ENCODE measurements at places on chromosomes 7 and 10.
A peak's percentile ranks its signal among the peaks of the same experiment; 100 is the strongest.

- DNase-seq: no peak
Measured at GRCh38 chr7:123752534-123752933, 3.7 kb upstream of the WASL start.

- DNase-seq: no peak
Measured at GRCh38 chr7:127895814-127896280, 135.4 kb downstream of the LRRC4 start.

GRCh38 chr7:116653646-116654045 is 18.4 kb upstream of the MET start:
- DNase-seq: no peak

DNA sequence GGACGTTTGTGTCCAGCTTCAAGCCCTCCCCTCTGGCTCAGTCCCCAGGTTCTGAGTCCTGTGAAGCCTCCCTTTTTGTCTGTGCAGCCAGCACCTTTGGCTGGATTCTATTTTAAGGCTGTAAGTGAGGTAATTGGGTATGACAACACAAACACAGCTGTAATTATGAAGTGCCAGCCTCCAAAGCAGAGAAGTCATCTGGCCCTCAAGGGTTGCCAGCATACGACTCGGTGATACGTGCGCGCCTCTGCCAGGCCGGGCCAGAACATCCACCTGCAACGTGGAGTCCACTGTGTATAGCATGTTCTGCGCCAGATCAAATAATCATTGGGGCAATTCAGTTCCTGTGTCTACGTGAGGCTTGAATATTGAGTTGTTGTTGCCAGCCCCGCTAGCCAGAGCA is 6.7 kb upstream of the FAM180A start:
- DNase-seq: no peak

GRCh38 chr7:155402941-155403340 is 55.0 kb upstream of the EN2 start:
- DNase-seq: no peak

DNA sequence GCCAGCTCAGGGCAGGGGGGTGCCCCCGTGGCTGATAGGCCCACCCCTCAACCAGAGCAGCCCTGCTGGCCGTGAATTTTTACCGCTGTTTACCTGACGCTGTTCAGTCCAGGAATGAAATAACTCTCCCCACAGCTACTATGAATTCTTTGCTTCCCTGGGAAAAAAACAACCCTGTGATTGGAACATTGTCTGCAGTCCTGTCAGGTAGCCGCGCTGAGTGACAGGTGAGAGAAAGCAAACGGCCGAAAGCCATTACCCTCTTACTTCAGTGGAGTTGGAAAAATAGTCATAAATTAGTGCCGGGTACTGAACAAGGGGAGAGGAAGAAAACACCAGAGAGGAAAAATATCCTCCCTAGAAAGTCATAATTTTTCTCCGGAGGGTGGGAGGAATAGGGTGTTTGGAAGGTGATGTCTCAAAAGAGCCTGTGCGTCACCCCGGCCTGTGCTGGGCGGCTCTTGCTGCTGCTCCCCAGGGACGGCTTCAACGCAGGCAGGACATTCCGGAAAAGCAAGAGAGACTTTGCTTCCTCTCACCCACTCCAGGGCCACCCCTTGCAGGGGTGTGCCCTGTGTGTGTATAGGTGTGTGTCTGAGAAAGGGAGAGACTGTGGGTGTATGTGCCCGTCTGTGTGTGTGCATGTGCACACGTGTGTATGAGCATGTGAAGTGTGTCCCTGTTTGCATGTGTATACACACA is 69.0 kb downstream of the CDH23 start:
- DNase-seq: peak; percentile 13

Measured in aorta (tissue), 5 donors.